T-helper 17 cell (primary cell): ENCODE measurements at places on chromosomes 1 and 21.

- DNase-seq: no peak
Observed at GRCh38 chr1:246506367-246506673, 759 bp downstream of the SMYD3 start.

- no peak for DNase-seq
Observed at GRCh38 chr1:92944901-92945747, 16.1 kb downstream of the DIPK1A start.

- DNase-seq: no peak
Observed at GRCh38 chr1:92362970-92363369, 64.1 kb downstream of the RPAP2 start.

- no peak for DNase-seq
Observed at GRCh38 chr1:208604295-208604694, 360.1 kb upstream of the PLXNA2 start.

DNA sequence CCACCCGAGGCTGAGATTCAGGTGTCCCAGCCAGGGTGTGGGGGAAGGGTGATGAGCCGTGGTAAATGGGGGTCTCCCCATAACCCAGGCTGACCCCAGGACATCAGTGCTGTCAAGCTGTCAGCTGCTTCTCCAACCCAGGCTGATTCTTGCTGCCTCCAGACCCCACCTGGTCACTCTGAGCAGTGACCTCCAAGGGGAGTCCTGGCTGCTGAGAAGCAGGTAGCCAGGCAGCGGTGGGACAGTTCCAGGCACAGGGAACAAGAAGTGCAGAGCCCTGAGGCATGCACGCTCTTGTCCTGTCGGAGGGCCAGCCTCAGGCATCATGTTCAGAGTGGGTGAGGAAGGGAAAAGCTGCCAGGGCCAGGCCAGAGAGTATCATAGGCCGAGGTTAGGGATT, 1.1 kb downstream of the ESPN start:
- DNase-seq: no peak

DNA sequence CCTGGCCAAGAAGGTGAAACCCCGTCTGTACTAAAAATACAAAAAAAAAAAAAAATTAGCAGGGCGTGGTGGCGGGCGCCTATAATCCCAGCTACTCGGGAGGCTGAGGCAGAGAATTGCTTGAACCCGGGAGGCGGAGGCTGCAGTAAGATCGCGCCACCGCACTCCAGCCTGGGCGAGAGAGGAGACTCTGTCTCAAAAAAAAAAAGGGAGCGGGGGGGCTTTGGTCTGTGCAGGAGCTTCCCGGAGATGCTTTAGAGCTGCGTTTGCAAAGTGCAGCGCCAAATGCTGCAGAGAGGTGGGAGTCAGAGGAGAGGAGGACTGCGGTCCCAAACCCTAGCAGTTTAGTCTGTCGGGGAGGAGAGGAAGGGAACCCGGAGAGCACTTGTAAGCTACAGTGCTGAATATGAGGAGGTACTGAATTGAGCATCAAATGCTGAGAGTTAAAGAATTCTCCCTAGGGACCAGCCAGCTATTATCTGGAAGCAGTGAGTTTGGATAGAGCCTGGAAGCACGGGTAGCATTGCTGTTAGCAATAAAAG, 569 bp downstream of the FALEC start:
- no peak for DNase-seq
